ENCODE measurements at places on chromosomes 1 and 21.

DNA sequence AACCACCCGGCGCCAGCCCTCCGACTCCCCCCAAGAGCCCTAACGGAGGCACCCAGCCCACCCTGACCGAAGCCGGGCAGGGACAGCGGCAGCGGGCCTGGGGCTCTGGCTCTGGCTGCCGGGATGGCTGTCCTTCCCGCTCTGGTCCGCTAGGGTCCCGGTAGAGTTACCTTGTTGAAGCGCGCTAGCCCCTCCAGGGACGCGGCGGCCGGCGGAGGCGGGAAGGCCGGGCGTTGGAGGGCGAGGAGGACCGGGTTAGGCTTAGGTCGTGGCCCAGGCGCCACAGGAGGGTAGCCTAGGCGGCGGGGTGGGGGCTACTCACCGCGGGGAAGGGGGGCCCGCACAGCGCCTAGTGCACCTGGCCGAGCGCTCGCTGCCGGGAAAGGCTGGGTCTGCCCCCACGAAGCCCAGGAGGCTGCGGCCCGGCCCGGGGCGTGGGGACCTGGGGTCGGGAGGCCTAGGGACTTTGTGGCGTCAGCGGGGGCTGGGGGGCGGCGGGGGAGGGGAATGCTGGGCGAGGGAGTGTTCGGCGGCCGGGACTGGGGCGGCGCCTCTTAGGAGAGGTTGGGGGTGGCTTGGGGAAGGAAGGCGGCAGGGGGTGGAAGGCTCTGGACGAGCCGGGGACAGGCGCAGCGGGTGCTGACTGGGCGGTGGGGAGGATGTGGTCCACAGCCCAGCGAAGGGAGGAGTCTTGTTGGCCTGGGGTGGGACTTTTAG is at the start of gene TRIM17:
Gene TRIM17, minus strand, starts transcription at position 645 of the 717 bp plus-strand sequence. CDS start 1,789 bp downstream, outside the sequence.
- DNase-seq, result no peak

DNA sequence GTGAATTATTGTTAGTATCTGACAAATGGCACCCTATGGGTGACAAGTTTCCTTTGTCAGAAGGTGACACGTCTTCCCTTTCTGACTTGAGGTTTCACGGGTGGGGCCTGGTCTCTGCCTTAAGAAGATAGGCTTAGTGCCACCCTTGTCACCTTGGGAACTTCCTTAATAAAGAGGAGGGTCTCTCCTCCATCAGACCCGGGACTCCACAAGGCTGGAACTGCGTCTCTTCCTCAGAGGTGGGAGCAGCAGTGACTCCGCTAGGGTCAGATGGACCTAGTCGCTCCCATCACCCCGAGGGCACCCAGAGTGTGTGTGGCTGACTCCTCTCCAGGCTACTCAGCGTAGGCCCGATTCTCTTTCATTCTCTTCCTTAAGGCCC is 774 bp upstream of the WDTC1 start:
- DNase-seq, result no peak

- DNase-seq, result no peak
Measured at GRCh38 chr1:36323636-36324352, at the start of gene EVA1B. EVA1B (minus strand) TSS chr1:36323645; CDS start chr1:36323037, 608 bp downstream.

DNA sequence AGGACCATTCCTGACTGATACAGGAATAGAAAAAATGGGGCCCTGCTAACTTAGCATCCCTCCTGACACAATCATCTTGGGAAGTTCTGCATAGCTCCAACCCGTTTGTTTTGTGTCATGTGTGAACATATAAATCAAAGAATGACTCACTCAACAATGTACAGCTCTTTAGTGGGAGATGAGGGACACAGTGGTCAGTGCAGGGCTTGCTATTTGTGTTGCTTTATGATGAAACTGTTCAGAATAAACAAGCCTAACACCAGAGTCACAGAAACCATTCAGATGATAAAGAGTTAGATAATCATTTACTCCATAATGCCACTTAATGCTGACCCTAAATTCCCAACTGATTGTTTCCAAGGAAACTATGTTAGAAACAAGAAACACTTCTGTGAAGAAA is 154.2 kb upstream of the ZNHIT6 start:
- no peak for DNase-seq

- no peak for DNase-seq
Measured at GRCh38 chr1:199725002-199725565, 302.4 kb upstream of the NR5A2 start.
